Type B pancreatic cell (in vitro differentiated cells): ENCODE measurements at places on chromosomes 6 and 20.

DNA sequence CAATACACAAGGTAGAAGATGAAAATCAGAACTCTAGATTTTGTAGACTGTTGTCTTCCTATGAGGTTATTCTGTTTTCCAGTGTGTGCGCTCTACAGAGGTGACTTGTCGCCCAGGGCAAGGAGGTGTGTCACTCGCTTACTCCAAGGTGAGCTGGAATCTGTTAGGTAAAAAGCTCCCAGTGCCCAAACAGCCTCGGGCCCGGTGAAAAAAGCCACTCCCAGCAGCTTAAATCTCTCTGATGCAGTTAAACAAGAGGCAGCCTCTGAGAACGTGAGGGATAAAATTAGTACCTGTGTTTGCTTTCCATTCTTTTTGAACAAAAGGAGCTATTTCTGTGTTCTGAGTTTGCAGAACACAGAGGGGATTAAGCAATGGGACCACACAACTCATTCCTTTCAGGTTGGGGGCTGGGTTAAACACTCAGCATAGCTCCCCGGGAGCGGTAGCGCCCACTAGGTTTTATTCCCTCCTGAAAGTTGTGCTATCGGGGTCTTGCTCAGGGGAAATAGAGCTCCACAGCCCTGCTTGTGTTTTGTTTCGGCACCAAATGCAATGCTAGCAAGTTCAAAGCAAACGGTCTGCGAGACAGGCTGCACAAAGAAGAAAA, 181.2 kb downstream of the FOXA2 start:
- no peak for DNase-seq

DNA sequence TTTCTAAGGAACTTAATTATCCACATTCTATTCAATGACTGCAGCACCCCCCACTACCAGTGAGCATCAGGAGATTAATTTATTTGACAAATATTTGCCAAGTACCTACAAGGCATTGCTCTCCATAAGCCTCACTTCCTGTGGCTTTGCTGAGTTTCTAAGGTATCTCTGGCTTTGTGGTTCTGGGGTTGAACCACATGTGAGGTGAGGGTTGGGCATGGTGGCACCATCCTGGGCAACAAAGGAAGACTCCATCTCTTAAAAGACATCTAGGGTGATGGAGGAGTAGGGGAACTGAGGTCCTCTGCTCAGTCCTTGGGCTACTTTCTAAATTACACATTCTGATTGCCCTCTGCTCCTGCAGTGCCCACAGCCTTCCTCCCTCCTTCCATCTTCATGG, 25.5 kb upstream of the WFDC2 start:
- DNase-seq = no peak

- peak; percentile 52 for DNase-seq
Measured at GRCh38 chr20:57620274-57620990, at the start of gene ZBP1. Gene ZBP1 (minus strand): TSS chr20:57620426. CDS start chr20:57620295, 131 bp downstream.

DNA sequence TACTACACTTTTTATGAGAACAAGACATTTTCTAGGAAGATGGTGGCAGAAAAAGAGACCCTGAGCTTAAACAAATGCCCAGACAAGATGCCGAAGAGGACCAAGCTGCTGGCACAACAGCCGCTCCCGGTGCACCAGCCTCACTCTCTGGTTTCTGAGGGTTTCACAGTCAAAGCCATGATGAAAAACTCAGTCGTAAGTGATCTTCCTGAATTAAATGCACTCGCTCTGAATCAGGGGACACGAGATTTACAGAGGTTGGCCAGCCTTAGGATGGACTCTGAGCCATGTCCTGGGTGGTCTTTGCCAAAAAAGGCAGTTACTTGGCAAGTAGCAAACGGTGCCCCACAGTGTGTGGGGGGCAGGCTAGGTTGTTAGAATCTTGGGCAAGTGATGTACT, 423 bp downstream of the PACRG start:
- DNase-seq = no peak

GRCh38 chr6:18118330-18118729, 4.1 kb downstream of the NHLRC1 start:
- no peak for DNase-seq

DNA sequence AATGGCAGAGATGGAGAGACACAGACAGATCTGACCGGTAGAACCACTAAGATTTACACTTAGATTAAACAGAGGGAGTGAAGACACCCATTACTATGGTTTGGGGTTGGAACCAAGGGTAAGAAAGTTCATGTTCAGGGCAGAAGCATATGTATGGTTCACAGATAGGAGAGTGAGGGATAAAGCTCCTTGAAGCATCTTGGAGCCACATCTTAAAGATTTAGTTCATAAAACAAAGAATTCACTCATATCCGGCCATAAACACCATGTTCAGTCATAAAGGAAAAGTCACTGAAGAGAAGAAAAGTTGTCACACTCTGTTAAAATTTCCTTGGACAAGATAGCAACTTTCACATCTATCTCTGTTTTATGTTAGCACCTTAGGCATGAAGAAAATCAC, 18.0 kb downstream of the STX7 start:
- no peak for DNase-seq

DNA sequence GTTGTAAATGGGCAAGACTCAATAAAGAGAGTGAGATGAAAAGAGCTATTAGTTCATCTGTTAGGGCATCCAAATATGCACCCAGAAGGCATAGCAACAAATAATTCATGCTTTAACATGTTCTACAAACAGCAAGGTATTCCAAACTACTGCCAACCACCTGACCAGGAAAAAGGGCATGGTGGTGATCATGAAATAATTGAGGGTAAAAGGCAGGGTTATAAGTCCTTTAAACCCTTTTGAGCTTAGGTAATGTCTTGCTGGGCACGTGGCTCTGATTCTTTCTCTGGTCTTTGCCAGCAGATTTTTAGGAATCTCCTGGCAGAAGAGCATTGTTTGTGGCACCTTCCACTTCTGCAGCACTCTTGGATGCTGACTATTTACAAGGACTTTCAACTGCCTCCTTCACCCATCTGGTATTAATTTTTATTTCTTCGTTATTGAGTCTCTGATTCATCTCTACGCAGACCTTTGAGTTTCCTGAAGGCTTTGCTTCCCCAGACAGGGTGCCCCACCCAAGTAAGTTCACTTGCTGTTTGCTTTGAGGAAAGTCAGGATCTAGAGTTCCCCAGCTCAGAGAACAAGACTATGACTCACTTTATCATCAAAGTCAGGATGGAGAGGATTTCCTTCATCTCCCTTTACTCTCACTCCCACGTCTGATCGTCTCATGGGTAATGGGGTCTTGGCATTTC, 83.4 kb upstream of the NEDD9 start:
- no peak for DNase-seq

DNA sequence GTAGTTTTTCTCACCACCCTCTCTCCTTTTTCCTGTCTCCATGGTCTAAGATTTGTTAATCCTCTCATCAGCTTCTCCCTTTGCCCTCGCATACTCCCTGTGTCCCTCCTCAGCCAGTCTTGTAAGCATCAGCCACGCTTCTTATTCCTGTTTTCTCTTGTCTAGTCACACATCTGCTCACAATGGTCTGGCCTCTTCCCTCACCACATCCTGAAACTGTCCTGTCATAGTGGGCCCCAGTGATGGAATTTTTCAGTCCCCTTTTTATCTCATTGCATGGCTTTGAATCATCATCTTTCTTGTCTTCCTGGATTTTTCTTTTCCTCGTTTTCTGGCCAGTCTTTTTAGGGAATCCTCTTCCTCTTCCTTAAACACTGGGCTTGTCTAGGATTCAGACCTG, 57.2 kb downstream of the GFRA4 start:
- DNase-seq = no peak
